ENCODE measurements at places on chromosomes 6 and 20.

DNA sequence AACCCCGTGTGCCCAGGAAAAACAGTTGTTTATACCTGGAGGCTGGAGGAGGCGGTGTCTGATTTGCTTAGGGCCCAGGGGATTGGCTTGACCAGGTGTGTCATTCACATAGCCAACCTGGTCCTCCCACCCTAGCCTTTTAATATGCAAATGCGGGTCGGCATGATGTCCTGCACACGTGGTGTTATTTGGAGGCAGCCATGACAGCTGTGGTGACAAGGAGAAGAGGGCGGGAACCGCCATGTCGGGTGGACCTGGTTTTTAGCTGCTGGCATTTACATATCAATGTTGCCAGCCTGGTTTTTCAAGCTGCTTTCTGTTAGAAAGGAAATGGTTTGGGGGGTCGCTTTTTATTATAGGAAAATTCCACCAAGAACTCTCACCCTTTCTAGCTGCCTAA is 291.4 kb upstream of the QKI start:
- DNase-seq: no peak

DNA sequence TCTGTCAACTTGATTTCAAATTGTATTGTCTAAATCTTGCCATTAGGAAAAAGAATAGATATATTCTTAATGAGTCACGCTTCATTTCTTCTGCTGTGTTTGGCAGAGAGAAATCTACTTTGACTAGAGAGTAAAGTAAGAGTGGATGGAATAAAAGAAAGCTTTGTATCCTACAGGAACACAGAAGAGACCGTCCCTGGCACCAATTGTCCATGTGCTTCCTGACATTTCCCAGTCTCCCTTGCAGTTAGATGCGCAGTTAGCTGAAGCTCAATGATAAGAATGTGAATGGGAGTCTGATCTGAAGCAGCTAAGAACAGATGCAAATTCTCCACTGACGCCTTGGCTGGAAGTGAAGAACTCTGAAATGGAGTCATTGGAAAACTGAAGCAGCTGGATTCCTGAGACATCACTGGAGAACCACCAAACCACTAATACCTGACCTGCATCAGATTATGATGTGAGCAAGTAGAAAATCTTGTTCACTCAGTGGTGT is 528.2 kb upstream of the MARCKS start:
- no peak for DNase-seq

- DNase-seq: no peak
Measured at GRCh38 chr6:37922563-37922962, 103.0 kb downstream of the ZFAND3 start.

DNA sequence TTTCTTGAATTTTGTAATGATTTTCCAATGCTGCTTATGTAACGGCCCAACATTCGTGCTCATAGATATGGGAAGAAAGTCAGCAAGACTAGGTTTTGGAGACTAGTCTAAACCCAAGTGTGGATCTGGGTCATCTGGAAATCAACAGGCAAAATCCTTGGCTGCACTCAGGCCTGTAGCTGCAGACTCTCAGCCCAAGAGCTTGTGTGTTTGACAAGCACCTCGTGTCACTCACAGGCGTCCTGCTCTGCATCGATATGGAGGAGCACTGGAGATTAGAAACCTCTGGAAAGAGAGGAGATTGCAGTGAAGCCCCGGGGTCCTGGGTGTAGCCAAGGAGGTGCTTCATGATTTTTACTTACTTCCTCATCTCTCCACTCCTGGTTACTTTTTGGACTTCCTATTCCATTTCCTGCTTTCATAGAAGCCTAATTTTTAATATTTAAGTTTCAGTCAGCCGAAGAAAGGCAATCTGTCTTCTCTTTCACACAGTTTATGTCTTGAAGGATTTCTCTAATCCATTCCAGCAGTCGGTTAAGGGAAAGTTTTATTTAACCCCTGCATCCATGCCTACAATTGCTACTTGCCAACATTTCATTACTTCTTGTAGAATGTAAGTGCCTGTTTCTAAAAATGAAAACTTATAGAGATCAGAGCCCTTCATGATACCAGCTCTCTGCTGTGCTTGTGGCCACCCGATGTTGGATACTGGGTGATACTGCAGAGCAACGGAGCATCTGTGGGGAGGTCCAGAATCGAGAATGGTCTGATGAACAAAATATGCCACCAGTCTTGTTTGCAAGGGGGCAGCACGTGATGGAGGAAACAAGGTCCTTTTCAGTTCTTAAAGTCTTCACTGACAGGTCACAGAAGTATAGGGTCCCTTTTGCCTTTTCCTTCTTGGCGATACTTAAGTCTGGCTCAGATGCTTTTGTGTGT is 296.3 kb downstream of the QKI start:
- no peak for DNase-seq

Measured in NCI-H1417 (cell line).